Osteocyte (in vitro differentiated cells): ENCODE measurements at places on chromosomes 7 and 10.
A peak's percentile ranks its signal among the peaks of the same experiment; 100 is the strongest.

DNA sequence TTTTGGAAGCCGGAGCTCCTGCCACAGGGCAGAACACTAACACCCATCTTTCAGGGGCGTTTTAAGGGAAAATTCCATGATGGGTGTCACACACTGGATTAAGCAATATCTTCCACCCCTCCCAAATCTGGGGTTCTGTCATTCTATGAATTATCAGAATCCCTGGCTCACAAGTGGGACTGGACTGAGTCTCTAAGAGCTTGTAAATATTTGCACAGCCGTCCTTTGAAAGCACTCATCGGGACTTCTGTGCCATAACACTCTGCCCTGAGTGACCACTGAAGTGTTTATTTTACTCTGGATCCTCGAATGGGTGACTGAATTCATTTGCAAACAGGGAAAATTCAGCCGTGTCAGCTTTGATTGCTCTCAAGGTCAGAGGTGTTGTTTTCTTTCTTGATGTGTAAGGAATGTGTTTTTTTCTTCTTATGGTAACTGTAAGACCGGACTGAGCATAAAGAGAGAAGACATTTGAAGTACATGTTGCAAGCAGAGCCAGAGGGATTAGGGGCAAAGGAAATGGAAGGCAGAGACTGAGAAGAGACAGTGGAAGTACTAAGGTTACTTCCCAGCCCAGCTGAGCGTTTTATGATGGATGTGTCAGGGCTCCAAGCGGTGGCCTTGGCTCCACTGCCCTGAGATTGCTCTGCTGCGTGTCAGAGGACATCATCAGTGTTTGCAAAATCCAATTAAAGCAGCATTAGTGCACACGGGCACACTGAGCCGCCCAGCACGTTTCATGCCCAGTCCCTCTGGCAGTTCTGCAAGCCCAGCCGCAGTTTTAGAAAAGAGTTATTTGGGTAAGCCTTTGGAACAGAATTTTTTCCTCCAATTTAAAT, 17.7 kb upstream of the GTPBP4 start:
- peaks cover 22% of the 10 kb centered on the region for H3K4me1 ChIP-seq
- DNase-seq: no peak
- H3K27ac ChIP-seq: peak overlapping the region; percentile 62
- H3K36me3 ChIP-seq: no peaks in the 10 kb centered on the region
- peak overlapping the region; percentile 35 for H3K4me3 ChIP-seq

GRCh38 chr10:126950401-126951105, 45.3 kb downstream of the DOCK1 start:
- H3K36me3 ChIP-seq: no peaks in the 10 kb centered on the region
- no peak overlapping the region for H3K27ac ChIP-seq
- peaks cover 5% of the 10 kb centered on the region for H3K4me1 ChIP-seq
- H3K27me3 ChIP-seq: no peaks in the 10 kb centered on the region

GRCh38 chr7:124773938-124774337, 8.3 kb upstream of the GPR37 start:
- H3K36me3 ChIP-seq: no peaks in the 10 kb centered on the region
- H3K4me3 ChIP-seq: no peak overlapping the region
- H3K27ac ChIP-seq: no peak overlapping the region

DNA sequence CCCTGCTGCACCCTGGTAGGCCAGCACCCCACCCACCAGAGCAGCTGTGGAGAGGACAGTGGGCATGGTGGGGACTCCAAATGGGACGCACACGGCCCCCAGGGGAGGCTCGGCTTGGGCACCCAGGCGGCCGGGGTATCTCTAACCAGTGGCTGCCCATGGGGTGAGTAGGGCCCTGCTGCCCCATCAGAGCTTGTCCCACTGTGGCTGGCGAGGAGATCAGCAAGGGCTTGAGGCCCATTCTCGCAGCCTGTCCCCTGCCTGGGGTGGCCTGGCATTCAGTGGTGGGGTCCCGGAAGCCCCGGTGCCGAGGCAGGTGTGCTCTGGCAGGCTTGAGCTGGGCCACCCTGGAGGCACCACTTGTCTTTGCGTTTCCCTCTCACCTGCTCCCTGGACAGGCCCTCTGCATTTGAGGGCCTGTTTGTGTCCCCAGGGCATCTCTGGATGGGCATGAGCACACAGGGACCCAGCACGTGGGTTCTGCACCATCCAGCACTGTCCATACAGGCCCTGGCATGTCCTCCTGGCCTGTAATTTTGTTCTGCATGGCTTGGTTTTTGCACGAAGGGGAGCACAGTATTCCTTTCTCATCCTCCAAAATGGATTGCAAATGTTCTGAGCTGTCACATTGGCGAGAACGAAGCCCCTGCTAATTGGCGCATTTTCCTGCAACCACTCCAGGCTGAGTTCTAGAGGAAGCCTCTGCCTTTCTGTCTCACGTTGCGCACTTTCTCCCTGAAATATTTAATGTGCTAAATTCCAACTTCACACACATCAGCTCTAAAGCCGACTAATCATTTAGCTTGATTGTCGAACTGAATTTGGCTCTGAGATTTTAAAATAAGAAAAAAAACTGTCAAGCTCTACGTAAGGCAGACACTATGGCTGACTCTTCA, 27.2 kb downstream of the PWWP2B start:
- H3K27me3 ChIP-seq: no peaks in the 10 kb centered on the region
- H3K27ac ChIP-seq: no peak overlapping the region
- H3K4me1 ChIP-seq: peaks cover 39% of the 10 kb centered on the region
- DNase-seq: no peak
- no peak overlapping the region for H3K4me3 ChIP-seq

- peaks cover 8% of the 10 kb centered on the region for H3K4me1 ChIP-seq
- DNase-seq: no peak
- no peak overlapping the region for H3K4me3 ChIP-seq
- H3K27ac ChIP-seq: no peak overlapping the region
These were observed 106.1 kb downstream of the MAD1L1 start for GRCh38 chr7:2126621-2127020.

DNA sequence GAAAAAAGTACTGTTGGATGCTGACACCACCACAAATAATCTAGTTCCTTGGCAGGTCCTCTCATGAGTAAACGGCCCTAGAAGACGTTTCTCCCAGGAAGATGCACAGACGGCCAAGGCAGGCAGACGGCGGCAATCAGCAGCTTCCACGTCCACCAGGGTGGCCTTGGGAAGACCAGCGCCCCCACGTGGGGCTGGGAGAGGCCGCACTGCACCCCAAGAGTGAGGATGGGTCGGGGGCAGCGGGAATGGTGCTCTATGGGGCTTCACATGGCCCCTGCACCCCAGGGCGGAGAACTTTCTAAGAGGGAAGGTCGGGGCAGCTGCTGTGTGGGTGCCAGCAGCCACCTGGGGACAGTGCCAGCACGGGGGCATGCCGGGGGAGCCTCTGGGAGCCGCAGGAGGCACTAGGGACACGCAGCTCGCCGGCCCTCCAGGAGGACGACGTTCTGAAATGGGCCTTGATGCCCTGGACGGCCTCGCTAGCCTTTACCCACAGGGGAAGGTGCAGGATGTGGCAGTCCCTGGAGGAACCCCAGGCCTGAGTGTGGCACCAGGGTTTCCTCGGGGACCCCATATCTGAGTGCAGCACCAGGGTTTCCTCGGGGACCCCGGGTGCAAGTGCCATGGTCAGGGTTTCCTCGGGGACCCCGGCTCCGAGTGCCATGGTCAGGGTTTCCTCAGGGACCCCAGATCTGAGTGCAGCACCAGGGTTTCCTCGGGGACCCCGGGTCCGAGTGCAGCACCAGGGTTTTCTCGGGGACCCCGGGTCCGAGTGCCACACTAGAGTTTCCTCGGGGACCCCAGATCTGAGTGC, 539.9 kb downstream of the DNAJB6 start:
- H3K4me3 ChIP-seq: no peak overlapping the region
- H3K27ac ChIP-seq: no peak overlapping the region
- no peaks in the 10 kb centered on the region for H3K4me1 ChIP-seq
- no peaks in the 10 kb centered on the region for H3K27me3 ChIP-seq

DNA sequence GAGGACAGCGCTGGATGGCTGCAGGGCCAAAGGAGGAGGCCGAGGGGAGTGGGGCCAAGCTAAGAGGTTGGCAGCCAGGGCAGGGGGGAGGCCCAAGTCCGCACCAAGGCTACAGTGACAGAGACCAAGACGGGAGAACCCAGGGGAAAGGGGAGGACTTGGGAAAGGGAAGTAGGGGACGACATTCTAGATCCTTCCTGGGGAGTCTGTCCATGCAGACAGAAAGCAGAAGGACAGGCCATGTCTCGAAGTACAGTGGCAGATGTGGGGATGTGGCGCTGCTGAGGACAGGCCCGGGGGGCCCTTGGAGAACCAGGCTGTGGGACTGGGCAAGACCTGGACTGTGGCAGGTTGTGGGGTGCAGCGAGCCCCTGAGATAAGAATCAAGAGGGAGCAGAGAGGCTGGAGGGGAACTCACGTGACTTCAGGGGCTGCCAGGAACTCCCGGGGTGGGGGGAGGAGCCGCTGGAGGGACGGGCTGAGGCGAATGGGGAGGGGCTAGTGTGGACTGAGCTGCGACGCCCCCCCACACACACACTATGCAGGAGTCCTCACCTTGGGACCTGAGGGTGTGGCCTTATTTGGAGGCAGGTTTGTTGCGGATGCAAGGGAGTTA, 68.5 kb upstream of the TNRC18 start:
- H3K27me3 ChIP-seq: no peaks in the 10 kb centered on the region
- no peak overlapping the region for H3K27ac ChIP-seq
- H3K4me1 ChIP-seq: peaks cover 48% of the 10 kb centered on the region

GRCh38 chr7:151398446-151399304, 11.2 kb downstream of the WDR86 start:
- H3K4me1 ChIP-seq: peaks cover 29% of the 10 kb centered on the region
- H3K4me3 ChIP-seq: no peak overlapping the region
- DNase-seq: no peak

DNA sequence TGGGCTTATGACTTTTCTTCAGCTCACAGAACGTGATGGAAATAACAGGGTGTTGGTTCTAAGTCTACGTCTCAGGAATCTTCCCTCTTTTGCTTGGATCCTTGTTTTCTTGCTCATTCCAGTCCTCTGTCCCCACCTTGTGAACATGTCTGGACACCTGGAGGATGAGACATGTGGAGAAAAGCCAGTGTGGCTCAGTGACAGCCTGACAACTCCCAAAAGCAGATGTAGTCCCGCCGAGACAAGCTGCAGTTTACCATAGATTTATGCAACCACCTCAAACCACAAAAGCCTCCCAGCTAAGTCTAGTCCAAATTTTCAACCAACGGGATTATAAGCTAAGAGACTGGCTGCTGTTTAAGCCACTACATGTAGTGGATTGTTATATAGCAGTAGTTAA, 476.1 kb downstream of the SH2D4B start:
- no peaks in the 10 kb centered on the region for H3K27me3 ChIP-seq
- H3K36me3 ChIP-seq: no peaks in the 10 kb centered on the region
- no peaks in the 10 kb centered on the region for H3K4me1 ChIP-seq
- no peak overlapping the region for H3K27ac ChIP-seq

DNA sequence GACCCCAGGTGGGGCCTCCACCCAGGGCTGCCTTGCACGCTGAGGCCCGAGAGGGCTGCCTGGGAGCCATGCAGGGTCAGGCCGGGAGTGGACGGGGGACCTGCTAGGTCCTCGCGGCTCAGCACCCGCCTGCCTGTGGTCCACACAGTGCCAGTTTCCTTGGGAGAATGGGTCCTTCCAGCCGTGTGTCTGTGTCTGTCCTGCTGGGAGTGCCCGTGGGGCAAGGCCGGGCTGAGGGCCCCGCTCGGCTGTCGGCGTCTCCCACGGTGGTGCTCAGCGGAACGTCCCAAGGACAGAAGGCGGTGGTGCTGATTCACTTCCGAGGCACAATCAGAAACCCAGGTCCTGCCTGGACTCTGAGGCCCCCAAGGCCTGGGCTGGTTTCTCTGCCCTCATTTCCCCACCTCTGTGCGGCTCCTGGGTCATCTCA, 23.2 kb upstream of the GTPBP4 start:
- H3K27ac ChIP-seq: no peak overlapping the region
- H3K27me3 ChIP-seq: peaks cover 3% of the 10 kb centered on the region
- H3K4me1 ChIP-seq: peaks cover 6% of the 10 kb centered on the region

DNA sequence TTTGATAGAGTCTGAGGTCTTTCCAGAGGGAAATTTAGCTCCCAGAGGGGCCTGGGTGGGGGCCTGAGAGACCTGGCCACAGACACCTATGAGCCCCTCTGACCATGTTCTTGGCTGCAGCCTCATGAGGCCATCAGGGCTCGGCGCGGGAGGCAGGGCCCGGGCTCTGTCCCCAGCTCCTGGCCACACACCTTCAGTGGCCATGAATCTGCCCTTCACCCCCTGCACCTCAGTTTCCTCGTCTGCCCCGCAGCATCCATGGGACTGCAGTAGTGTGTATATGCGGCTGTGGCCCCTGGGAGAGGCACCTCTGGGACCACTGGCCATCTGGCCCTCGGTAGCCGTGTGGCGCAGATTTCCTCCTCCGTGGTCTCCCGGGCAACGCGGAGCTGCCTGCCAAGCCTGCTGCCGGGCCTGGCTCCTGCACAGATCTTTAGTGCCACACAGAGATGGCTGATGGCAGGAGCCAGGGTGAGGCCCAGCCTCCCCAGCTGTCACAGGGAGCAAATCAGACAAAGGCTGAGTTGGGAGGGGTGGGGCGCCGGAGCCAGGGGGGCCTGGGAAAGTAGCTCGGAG, 23.6 kb upstream of the ADCYAP1R1 start:
- peaks cover 11% of the 10 kb centered on the region for H3K27me3 ChIP-seq
- H3K36me3 ChIP-seq: no peaks in the 10 kb centered on the region
- no peak overlapping the region for H3K27ac ChIP-seq
- DNase-seq: no peak
- H3K4me1 ChIP-seq: peaks cover 4% of the 10 kb centered on the region

DNA sequence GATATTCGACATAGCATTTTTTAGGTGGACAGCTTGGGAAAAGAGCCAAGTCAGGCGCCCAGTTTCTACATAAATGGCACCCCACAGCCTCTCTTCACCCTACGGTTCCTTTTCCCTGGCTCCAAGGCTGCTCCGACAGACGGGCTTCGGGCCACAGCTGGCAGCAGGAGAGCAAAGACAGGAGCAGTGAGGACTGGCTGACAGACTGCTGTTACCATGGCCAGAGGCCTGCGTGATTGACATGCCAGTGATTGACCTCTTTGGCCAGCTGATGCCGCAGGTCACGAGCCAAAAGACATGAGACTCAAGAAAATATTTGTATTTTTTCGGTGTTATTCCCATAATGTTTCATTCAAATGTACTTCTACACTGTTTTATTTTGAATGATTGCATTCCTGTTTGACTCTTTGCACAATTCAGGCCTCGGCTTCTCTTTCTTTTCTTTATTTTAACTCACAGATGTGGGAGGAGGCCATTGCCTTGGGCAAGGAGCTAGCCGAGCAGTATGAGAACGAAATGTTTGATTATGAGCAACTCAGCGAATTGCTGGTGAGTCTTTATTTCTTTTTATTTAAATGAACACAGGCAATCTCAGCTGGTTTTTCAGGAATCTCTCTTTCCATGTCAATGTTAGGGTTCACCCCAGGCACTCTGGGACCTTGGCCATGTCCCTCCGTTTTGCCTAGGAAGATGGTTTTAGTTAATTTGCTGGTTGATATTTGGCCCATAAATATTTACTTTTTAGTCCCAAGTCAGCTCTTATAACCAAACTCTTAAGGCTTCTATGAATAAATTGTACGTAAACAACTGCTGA, 146.3 kb upstream of the NPS start:
- DNase-seq: no peak
- peaks cover 10% of the 10 kb centered on the region for H3K36me3 ChIP-seq
- peak overlapping the region; percentile 91 for H3K27ac ChIP-seq
- H3K4me1 ChIP-seq: peaks cover 95% of the 10 kb centered on the region
- no peaks in the 10 kb centered on the region for H3K27me3 ChIP-seq
